NCI-H1105 (cell line): ENCODE measurements at places on chromosomes 16 and 17.

- no peak for DNase-seq
Observed at GRCh38 chr16:72092832-72093447, 480 bp downstream of the TXNL4B start.

DNA sequence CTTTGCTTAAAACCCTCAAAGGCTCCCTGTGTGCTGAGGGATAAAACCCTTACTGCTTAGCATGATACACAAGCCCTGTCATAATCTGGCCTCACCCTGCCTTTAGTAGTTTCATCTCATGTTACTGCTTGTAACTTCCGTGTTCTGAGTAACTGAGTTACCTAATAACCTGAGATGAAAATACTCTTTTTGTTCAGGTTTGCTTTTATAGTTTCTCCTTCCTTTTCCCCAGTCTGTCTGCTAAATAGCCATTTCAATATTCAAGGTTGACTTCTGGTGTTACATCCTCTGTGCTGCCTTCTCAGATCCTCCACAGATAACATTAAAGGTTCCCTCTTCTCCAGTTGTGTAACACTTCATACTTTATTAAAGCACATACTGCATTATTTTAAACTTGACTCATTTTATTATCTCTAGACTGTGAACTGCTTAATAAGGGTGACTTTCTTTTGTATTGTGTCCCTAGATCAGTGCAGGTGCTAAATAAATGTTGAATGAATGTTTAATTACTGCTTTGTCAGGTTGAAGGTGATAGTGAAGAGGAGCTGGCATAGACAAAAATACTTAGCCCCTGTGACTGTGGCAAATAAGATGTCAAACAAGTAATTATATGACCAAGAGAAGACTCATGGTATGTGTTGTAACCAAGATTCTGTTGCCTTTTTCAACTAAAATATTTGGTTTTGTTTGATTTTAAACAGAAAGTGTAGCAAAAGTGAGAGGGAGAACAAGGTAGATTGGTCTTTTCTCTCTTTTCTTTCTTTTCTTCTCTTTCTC, 47.8 kb downstream of the NFAT5 start:
- DNase-seq, result no peak

GRCh38 chr16:27547134-27547533, 2.6 kb downstream of the GTF3C1 start:
- no peak for DNase-seq

GRCh38 chr16:77470851-77471250, 36.0 kb upstream of the ADAMTS18 start:
- no peak for DNase-seq

- no peak for DNase-seq
Observed at GRCh38 chr17:39270923-39271322, 45.2 kb upstream of the STAC2 start.

- no peak for DNase-seq
Observed at GRCh38 chr17:1495265-1495989, 2.9 kb upstream of the MYO1C start.

DNA sequence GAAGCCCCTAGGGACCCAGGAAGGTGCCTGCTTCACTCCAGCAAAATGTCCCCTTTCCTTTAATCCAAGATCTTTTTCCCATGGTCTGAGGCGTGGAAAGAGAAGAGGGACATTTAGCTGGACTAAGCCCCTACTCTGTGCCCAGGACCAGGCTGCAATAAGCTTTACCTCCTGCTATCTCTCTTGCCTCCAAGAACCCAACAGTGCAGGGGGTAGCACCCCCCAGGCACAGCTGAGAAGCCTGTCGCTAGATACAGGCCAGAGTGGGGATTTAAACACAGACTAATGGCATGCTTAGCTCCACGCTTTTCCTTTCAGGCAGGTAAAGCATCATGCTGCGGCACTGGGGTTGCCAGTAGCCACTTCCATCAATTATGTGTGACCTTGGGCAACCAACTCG, 24.5 kb upstream of the CCL1 start:
- no peak for DNase-seq

- DNase-seq, result no peak
Observed at GRCh38 chr17:7769854-7770253, 52.3 kb downstream of the DNAH2 start.

- DNase-seq, result no peak
Observed at GRCh38 chr16:67077871-67078270, 31.9 kb upstream of the PHAF1 start.

DNA sequence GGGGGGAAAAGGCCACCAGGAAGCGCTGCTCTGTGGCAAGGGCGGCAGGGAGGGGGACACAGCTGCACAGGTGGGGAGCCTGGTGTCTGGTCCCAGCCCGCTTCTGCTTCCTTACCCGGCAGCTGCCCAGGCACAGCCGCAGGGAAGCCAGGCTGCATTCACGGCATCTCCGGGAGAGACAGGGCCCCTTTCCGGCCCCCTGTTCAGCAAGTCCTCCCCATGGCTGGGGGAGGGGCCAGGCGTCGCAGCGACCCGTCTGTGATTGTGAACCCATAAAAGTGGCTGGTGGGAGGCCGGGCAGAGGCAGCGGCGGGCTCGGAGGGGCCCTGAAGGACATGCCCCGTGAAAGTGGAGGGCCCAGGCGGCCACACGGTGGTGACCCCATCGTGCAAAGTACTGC, 28.7 kb downstream of the SOX8 start:
- no peak for DNase-seq

GRCh38 chr16:67011274-67011673, 17.7 kb upstream of the CBFB start:
- DNase-seq, result no peak

DNA sequence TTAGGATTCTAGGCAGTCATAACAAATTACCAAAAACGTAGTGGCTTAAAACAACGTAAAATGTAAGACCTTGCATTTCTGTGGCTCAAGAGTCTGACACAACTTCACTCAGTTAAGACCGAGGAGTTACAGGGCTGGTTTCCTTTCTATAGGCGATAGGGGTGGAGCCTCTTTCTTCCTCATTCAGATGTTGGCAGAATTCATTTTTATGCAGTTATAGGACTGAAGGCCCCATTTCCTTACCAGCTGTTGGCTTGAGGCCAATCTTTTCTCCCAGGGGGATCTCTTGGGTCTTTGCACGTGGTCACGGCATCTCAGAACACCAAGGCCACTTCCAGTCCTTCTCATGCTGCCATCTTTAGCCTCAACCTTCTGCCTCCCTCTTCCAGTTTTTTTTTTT, 145.2 kb downstream of the KCNJ2 start:
- DNase-seq, result no peak

DNA sequence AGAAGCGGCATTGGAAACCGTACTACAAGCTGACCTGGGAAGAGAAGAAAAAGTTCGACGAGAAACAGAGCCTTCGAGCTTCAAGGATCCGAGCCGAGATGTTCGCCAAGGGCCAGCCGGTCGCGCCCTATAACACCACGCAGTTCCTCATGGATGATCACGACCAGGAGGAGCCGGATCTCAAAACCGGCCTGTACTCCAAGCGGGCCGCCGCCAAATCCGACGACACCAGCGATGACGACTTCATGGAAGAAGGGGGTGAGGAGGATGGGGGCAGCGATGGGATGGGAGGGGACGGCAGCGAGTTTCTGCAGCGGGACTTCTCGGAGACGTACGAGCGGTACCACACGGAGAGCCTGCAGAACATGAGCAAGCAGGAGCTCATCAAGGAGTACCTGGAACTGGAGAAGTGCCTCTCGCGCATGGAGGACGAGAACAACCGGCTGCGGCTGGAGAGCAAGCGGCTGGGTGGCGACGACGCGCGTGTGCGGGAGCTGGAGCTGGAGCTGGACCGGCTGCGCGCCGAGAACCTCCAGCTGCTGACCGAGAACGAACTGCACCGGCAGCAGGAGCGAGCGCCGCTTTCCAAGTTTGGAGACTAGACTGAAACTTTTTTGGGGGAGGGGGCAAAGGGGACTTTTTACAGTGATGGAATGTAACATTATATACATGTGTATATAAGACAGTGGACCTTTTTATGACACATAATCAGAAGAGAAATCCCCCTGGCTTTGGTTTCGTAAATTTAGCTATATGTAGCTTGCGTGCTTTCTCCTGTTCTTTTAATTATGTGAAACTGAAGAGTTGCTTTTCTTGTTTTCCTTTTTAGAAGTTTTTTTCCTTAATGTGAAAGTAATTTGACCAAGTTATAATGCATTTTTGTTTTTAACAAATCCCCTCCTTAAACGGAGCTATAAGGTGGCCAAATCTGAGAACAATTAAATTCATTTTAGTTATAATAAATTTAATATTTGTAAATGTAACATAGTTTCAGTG, 1.7 kb downstream of the HEXIM1 start:
- DNase-seq, result no peak

DNA sequence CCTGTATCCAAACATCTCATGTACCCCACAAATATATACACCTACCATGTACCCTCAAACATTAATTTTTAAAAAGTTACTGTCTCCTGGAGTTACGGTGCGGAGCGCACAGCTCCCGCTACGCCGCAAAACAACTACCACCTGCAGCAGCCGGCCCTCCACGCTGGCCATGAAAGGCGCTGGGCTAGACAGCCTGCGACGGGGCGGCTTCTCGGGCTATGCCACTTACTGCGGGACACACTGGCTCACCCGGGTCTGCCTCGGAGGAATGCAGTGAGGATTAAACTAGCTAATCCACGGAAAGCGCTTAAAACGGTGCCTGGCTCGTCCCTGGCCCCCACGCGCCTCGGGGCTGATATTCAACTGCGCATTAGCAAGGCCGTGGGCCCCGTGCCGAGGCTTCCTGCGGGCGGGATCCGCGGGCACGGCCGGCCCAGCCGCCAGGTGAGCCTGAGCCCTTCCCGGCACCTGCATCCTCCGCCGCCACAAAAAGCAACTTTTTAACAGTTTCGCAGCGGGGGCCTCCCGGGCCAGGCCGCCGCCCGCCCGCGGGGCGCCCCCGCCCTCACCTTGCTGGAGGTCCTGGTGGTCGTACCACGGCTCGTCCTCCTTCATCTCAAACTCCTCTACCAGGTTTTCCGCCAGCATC, 633 bp downstream of the CDR2 start:
- no peak for DNase-seq

DNA sequence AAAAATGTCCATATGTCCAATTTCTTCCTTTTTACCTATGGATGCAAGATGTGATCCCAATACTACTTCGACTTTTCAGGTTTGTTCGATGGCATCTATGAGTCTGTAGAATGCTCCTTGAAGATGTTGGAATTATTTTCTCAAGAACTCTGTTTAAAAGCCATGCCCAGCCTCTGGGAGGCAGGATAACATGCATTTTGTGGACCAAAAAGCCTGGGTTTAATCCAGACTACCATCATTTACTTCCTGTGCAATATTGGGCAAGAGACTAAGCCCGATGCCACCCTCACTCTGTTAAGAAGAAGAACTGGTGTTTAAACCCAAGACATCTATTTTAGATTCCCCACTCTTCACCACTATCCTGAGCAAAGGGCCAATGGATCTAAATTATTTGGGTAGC, 42.8 kb upstream of the SALL1 start:
- no peak for DNase-seq

- no peak for DNase-seq
Observed at GRCh38 chr17:55770196-55770870, 19.5 kb downstream of the PCTP start.

DNA sequence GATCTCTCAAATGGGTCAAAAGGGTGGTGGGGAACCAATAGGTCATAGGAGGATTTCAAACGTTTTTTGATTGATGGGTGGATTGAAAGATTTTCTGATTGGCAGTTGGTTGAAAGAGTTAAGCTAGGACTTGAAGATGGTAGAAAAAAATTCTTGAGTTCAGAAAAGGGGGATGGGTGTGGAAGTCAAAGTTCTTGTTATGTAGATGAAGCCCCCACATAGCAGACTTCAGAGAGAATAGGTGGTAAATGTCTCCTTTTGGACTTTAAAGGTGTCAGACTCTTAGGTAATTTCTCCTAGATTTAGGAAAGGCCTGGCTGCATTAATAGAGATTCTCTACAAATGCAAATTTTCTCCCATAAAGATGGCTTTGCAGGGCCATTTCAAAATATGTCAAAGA, 163.3 kb downstream of the HS3ST4 start:
- no peak for DNase-seq

DNA sequence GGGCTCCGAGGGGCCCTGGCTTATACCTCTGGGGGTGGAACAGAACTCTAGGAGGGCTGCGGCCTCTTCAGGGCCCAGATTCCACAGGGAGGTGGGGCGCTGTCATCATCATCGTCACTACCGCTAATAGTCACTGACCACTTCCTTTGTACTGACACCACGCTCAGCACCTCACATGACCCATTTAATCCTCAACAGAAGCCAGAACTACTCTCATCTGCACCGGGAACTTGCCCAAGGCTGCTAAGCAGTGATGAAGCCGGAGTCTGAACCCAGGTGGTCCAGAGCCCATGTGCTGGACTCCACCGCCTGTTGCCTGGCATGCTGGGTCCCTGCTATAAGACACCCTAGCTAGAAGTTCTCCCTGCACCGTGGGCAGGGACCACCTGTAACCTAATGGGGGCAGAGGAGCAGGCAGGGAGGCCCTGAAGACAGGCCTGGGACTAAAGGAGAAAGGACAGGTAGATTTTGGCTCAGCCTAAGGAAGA, 12.0 kb downstream of the UNC13D start:
- no peak for DNase-seq

- DNase-seq, result no peak
Observed at GRCh38 chr16:16189842-16190241, 33.5 kb downstream of the ABCC6 start.

- DNase-seq, result no peak
Observed at GRCh38 chr17:74603746-74604145, 11.7 kb upstream of the CD300LD start.

DNA sequence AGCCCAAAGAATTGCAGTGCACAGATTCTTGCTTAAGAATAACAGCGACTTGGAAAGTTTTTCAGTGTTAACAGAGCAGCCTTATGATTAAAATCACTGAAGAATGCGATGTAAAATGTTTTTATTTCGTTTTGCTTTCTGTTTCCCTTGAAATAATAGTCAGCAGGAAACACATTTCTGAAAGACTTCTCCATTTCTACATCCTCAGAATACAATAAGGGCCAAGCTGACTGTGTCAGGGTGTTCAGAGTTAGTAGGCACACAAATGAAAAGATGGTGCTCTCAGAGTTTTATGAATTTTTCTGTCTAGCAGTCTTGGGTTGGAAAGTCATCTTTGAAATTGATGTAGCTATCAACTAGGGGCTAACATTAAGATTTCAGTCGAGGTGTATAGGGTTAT, 582.9 kb upstream of the RBFOX1 start:
- DNase-seq, result no peak

DNA sequence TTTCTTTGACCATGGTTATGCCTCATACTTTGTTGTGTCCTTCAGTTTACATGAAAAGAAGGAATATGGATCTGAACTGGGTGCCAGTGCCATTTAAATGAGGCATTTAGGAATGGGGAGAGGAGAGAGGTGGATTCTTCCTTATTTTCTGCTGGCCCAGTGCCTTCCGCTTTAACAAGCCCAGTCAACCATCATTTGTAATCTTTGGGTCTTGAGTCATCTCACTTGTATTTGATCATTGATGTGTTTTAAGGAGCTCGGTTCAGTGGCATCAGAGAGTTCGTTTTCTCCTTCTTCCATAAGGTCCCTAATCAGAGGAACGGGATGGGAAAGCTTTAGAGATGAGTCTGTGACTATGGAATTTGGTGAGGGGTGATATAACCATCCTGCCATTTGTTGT, 334.9 kb downstream of the WWOX start:
- DNase-seq, result no peak
